Stimulated activated CD4-positive, alpha-beta T cell treated with anti-CD3 and anti-CD28 coated beads, Interleukin-12 subunit alpha, Interleukin-12 subunit beta, amount 100 ng/mL, for 24 hours (primary cell): ENCODE measurements at places on chromosomes 7 and 10.

DNA sequence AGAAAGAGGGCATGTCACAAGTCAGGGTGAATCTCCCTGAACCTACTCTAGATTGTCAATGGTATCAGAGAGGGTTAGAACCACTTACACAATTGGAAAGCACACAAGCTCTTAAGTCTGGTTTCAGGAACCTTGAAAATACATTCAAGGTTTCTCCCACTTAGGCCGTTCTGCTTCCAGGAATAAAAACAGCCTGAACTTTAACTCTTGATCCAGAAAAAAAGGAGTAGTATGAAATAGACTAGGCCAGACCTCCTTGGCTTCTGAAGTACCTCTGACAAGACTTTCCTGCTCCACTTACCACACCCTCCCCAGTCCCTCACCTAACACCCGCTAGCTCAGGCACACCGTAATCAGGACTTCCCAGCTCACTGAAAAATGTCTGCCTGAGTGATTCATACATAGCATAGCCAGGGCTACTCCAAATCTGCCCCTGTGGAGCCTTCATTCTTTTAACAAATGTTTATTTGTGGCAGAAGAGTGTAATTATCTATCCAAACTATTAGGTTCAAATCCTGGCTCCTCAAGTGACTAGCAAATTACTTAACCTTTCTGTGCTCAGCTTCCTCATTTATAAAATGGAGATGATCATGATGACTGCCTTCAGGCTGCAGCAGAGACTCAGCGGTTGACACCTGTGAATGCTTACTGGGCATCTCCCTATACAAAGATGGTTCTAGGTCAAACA is 30.3 kb upstream of the IL6 start:
- no peak for DNase-seq

DNA sequence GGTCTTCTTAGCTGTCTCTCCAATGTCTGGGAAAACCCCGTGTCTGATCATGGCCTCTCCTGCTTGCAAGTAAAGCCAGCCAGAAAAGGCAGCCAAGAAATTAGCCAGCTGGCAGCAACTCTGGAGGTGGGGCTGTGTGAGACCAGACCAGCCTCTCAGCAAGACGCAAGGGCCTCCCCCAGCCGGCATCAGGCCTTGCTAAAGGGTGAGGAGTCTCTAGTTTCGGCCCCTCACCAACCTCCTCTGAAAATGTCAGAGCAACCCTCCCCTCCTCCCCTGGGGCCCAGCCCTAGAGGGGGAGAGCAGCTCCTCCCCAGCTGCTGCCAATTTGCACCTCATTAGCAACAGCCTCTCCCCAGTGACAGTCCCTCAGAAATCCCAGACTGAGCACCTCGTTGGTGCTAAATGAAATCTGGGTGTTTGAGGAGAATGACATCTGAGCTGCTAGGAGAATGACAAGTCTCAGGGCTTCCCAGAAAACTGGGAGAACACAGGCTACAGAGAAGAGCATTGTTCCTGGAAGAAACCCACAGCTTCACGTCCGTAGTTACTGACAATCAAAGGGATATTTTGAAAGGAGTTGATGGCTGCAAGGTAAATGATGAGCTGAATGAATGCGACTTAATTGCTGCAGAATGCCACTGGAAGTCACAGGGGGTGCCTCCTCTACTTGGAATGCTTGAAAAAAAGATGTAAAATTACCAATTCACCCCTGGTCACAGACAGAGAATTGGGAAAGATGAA is 25.9 kb downstream of the DGKI start:
- DNase-seq, result no peak

DNA sequence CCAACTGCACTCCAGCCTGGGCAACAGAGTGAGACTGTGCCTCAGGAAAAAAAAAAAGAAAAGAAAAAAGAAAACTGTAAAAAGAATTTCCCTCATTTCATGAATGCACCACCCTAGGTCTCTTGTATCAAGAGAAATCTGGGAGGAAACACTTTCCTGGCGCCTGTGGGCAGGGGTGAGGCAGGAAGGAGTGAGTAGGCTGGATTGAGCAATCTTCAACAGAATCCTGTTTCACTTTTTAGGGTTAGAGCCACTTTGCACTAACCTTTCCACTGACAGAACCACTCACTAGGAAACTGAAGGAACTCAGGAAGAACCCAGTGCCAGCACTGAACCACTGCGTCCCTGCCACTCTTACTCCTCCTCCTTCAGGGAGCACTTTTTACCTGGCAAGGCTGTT is 282.1 kb downstream of the CCDC3 start:
- DNase-seq, result no peak

DNA sequence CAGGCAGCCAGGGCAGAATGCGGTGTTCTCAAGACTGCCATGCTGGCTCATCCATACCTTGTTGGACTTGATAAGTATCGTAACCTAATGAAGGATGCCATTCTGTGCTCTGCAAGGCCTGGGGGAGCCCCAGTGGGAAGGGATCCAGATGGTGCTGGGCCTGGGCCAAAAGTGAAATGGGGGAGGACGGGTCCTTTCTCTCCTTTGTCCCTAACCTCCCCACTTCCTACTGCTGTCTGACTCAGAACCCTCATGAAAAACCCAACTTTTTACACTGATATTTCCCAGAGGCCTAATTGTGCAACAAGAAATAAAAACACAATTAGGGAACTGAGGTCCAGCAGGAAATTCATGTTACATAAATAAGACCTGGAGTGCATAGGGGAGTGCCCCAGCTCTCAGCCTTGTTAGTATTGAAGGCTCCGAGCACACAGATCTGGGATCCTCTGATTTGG is 193.7 kb upstream of the SVIL start:
- DNase-seq, result no peak

- DNase-seq, result no peak
Measured at GRCh38 chr7:71348821-71349681, 217.1 kb downstream of the GALNT17 start.

DNA sequence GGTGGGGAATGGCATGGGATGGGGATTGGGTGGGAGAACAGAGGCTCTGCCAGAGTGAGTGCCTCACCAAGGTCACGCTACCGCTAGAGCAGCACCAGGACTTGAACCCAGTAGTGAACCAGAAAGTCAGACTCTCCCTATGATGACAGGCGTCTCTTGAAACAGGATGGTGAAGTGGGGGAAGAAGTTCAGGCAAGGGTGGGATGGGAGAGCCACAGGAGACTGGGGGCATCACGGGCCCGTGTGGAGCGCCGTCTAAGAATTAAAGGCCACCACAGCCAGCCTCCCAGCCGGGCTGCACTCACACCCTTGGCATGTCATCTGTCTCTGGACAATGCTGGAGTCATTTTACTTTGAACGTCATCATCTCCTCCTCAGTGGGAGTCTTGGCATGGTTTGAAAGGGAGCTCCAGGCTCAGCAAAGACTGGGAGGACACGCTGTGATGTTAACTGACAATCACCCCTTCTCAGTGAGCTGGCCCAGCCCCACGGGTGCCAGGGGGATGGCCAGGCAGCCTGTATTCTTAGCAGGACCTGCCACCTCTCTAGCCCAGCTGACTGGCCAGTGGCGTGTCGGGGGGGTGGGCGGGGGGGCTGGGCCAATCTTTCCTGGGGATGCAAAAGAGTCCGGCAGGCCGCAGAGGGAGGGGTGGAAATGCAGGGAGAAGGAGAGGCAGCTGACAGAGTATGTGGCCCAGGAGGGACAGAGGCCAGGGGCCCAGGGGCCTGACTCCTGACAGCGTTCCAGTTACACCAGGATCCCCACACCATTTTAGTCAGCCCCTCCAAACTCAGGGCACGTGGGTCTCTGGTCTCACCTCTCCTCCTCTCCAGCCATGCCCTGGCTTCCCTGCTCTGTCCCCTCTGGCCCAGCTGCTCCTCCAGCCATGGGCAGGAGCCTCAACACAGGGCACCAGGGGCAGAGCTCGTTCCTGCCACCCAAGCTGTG is 96.2 kb downstream of the VOPP1 start:
- no peak for DNase-seq

- no peak for DNase-seq
Measured at GRCh38 chr7:123797673-123798531, 47.1 kb upstream of the HYAL4 start.

DNA sequence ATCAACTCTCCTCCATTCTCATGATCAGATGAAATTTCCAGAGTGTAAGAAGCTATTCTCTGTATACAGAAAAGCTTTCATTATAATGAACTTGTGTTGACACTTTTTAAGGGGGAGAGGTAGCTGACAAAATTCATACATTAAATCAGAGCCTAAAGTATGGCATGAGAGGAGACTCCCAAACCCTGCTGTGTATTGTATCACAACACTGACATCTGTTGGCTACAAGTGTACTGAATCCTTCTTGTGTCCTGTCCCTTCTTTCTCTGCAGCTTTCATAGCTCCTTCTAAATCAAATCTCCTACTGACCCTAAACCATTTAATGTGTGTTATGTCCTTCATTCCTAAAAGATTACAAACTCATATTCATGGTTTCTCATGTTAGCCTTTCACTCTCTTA is 70.9 kb downstream of the GCC1 start:
- DNase-seq, result no peak

- no peak for DNase-seq
Measured at GRCh38 chr7:144384071-144384470, 19.4 kb downstream of the NOBOX start.
